ENCODE measurements at places on chromosomes 7 and 10. TPM values are rescaled to one million over a fixed set of nuclear protein-coding genes. Genes with fewer than 3 reads are reported as not detected.

DNA sequence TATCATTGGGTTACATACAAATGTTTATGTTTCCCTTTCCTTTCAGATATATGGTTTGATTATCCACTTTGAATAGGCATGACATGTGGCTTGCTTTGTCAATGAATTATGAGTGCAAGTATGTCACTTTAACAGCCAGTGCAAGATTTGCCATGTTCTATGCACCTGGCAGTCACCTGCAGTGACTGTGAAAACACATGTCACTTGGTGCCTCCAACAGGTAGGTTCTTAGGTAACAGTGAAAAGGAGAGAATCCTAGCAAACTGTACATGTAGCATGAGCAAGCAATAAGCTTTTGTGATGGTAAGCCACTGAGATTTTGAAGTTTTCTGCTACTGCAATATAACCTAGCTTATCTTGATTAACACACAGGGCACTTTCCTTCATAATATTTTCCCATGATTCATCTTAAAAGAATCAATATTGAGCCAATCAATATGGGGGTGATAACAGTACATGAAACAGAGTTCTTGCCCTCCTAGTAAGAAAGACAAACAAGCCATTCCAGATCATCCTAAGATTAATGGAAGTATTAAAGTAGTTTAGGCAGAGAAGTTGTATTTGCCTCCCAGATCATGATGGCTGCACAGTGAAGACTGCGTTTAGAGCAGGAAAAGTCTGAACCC lies 7.9 kb upstream of the RALA start:
- DNase-seq: no peak

Gene AKR1C2
- 1.0 TPM for total RNA-seq

GRCh38 chr7:149855361-149856305 lies 17.5 kb downstream of the ZNF862 start:
- peak; percentile 72 for DNase-seq

- DNase-seq: no peak
Observed at GRCh38 chr7:132045481-132045980, 489.1 kb upstream of the PODXL start.

Gene ABHD11
- 48.9 TPM for total RNA-seq

Gene SDHAF3
- total RNA-seq: 8.8 TPM

DNA sequence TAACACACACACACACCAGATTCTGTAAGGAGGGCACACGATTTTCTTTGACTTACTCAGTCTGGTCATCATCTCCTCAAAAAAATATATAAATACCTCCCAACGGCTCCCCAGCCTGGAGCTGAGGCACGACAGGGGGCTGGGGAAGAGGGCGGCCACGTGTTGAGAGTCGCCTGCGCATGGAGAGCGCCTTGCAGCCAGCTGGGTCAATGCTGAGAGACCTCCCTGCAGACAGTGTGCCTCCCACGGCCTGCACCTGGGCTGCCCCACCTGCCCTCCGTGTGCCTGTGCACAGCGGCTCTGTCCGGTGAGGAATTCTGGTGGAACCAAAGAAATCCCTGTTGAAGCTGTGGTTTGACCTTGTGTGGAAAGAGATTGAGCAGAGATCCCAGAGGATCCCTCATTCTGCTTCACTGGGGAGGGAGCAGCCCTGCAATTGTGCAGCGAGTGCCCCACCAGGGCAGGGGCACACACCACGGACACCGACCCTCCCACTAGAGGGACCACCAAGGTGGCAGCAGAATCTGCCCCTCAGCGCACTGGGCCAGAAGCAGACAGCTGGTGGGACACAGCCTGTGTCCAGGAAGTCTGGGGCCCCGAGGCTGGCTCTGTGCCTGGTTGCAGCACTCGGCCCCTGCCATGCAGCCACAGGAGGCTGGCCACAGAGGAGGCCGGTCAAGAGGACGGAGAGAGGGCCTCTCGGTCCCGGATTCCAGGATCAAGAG lies 150.5 kb upstream of the PPP2R2D start:
- DNase-seq: no peak
